ENCODE measurements at places on chromosomes 12 and 14.

GRCh38 chr12:95520816-95521215 lies 30.5 kb downstream of the USP44 start:
- no peak for DNase-seq

DNA sequence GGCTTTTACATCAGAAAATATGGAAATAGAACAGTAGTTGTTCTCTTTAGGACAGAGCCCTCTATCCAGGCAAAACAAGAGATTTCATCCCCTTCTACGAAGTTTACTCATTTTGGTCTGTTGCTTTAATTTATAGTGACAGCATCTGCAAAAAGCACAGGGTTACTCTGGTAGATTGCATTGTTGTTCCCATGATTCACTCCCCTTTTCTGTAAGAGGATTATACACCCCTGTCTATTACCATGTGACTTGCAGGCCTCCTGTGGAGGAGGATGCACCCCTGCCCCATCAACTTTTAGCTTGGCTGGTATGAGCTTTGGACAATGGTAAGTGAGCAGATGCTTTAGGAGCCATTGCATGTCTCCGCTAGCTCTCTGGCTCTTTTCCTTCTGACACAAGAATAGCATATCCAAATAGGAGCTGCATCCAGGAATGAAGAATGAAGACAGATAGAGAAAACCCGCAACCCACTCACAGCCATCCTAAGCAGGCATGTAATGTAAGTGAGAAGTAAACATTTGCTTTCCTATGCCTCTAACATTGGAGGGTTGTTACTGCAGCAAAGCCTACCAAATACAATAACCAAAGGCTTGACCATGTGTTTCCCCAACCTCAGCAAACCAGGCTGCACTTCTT lies 304.2 kb downstream of the AKAP6 start:
- DNase-seq, result no peak

DNA sequence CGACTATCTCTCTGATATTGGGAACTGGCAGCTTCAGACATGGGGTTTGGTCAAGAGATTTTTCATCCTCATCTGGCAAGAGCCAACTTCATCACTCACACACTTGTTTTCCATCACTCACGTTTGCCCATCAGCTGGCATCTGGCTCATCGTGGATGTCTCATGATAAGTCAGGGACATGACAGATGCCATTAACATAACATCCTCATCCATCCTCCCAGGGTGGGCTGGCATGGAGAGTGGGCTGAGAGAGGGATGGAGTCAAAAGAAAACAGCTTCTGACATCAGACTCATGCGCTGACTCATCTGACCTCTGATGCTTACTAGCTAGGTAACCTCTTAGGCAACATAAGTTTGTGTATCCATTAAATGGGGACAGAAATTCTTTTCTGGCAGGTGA lies 1.8 kb upstream of the VSX2 start:
- DNase-seq, result no peak

- peak; percentile 44 for DNase-seq
Measured at GRCh38 chr12:92185052-92185451, 39.4 kb upstream of the BTG1 start.

DNA sequence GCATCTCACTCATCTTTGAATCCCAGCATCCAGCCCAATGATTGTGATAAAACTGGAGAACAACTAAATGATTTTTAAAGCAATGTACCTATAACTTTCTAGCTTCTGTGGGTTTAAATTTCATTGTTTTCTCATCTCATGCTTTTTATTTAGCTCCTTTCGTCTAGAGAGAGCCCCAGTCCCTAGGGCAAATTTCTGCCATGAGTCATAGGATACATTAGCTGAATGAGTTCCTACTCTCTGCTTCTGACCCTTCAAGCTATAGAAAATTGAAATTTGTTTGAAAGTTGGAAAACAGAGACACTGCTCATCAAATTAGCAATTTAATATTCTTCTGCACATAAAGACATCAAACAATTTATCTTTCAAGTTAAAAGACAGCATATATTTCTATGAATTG lies 113.9 kb downstream of the KIF21A start:
- no peak for DNase-seq

DNA sequence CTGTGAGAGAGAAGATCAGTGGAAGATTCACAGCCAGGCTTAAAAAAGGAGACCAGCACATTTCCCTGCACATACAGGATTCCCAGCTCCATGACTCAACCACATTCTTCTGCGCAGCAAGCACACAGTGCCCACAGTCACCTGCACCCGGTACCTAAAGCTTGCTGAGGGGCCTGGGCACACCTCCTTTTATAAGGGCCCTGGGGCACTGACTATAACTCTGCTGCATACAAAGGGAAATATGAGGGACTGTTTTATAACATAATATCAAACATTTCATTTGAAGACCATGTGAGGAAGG lies 322.9 kb downstream of the DAD1 start:
- no peak for DNase-seq

GRCh38 chr12:81329085-81329484 lies 251.2 kb downstream of the ACSS3 start:
- DNase-seq, result no peak

DNA sequence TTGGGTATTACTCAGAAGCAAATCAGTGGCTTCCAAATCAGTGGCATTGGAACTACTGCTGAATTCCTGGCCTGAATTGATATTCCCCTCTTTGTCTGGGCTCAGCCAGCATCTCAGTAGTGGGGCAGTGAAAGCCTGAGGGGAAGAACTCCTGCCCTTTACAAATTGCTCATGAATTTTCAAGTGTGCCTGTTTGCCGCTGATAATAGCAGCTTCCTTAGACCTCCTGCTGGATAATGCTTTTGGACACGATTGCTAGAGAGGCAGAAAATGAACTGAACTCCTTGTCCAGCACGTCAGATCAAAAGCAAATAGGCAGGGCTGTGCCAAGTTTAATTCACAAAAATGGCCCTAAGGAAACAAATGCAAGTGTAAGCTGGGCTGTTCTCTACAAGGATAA lies 91.3 kb upstream of the GZMB start:
- no peak for DNase-seq
